SHP77 treated with DMSO at 0.1 percent for 48 hours (cell line): ENCODE measurements at places on chromosomes 4 and X.

DNA sequence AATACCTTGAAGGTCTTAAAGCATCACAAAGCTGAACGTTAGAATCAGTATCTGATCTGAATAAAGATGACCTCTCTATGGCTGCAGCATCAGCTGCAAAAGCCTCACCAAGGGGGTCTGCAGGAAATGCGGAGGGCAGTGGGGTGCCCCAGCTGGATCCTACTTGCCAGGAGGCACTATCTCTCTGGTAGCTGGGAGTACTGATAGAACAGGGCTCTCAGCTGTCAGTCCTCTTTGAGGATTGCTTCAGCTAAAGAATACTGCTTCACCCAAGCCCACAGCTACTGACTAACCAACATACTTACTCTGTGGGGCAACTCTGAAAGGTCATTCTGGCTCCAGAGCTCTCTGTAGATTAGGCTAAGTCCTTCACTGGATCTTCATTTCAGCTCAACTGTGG is 112.5 kb upstream of the ZFP42 start:
- DNase-seq = no peak

GRCh38 chr4:119082661-119083060 is 53.0 kb upstream of the MYOZ2 start:
- no peak for DNase-seq

DNA sequence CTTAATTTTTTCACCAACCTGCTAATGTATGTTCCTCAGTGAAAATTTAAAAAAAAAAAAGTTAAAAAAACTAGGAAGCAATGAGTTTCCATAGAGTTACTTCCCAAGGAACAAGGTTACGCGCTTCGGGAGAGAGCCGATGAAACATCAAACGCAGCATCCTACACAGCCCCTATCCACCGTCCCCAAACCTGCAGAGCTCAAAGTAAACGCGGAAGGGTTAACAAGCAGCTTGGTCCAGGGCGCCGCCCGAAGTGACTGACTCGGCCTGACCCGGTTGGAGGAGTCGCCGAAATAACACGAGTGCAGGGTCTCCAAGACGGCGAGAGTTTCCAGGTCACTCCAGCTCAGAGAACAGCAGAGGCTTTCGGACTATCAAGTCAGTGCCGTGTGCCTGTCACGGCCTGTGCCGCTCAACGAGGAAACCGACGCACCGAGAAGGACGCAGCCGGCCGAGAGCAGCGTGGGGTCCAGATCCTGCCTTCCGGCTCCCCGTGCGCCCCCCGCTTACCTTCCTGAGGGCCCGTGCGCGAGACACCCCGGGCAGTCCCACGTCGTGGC is 512 bp downstream of the NOP14 start:
- DNase-seq = no peak

DNA sequence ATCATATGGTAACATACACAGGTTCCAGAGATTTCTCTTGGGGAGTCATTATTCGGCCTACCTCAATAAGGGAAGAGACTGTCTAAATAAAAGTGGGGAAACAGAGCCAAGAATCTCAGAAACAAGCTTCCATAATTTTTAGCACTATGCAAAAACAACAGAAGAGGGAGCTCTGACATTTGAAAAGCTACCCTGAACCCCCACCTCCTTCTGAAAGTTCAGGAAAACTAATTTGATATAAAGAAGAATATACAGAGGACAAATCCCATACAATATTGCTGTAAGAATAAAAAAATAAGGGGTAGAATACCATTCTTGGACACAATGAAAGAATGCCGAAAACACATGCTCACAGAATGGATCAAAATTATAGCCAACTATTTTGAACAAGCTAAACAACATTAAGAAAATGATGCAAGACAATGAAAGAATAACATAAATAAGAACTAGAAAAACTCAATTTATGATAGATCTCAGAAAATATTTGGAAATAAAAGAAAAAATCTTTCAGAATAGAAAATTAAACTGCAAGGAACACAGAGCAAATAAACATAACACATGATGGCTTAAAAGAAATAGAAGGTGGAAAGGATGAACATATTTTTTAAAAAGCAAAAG is 14.4 kb upstream of the ZNF41 start:
- no peak for DNase-seq

DNA sequence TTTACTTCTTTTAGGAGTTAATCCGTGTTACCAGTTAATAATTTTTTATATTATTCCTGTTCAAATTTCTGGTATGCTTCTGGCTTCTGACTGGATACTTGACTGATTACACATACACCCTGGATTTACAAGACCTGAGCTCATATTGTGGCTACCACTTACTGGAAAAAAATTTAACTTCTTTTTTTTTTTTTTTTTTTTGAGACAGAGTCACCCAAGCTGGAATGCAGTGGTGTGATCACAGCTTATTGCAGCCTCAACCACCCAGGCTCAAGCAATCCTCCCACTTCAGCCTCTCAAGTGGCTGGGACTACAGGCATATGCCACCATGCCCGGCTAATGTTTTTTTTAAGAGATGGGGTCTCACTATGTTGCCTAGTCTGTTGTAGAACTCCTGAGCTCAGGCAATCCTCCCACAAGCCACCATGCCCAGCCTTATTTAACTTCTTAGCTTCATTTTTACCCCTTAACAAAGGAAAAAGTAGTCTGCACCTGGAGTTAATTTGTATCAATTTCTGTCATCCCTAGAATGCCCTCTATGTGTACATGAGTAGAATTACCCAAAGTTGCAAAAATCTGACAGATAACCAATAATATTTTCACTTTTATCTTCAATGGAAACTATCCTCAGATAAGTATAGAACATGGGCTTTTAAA is 50.3 kb downstream of the TMEM165 start:
- no peak for DNase-seq

DNA sequence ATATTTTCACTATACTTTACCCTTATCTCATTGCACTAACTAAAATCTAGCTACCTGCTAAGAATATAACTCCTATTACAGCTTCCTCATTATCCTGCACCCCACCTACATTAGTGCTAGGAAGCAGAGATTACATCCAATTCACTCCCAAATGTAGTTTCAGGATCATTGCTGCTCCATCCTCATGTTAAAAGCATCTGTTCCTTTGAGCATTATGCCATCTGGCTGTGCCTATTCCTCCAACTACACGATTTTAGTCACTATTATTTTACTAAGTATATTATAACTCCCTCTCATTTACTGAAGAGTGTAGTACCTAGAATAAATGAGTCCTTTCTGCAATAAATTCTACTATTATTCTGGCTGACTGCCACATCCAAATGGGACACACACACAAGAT is 1586.9 kb downstream of the TECRL start:
- DNase-seq = no peak

DNA sequence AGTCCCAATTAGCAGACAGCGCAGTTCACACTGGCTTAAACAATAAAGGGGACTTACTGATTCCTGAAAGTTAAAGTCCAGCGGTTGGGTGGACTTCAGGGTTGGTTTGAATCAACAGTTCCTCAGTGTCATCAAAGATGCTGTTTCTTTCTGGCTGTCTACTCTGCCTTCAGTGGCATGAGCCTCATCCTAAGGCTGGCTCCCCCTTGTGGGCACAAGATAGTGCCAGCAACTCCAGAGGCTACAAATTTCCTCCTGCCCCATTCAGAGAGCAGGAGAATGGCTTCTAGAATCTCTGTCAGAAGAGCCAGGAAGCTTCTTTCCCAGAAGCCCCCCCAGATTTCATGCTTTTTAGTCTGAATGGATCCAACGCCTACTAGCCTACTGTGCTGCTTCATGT is 82.4 kb upstream of the MTM1 start:
- DNase-seq = no peak

GRCh38 chr4:31411565-31411964 is 691.4 kb downstream of the PCDH7 start:
- no peak for DNase-seq

DNA sequence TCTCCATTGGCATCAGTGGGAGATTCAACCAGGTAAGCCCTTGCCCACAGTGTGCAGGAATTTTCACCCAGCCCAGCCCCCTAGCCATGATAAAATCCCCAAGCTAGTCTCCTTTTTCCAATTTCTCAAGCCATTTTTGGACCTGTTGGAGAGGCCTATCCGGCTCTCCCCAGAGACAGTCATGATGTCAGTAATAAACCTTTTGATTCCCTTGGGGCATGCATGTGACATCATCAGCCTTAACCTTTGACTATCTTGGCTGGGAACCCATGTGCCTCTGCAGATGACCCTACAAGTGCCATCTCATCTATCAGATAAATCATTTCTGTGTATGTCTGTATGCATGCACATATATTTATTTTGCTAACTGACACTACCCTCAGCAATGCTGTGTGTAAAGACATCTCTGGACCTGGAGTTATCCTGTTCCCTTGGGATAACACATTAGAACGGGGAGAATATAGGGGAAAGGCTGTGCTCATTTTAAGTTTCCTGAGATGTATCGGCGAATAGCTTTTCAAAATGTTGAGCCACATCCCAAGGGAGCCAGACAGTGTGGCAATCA is 51.0 kb downstream of the CYTL1 start:
- no peak for DNase-seq

GRCh38 chr4:27189683-27190082 is 329.0 kb downstream of the STIM2 start:
- DNase-seq = no peak

DNA sequence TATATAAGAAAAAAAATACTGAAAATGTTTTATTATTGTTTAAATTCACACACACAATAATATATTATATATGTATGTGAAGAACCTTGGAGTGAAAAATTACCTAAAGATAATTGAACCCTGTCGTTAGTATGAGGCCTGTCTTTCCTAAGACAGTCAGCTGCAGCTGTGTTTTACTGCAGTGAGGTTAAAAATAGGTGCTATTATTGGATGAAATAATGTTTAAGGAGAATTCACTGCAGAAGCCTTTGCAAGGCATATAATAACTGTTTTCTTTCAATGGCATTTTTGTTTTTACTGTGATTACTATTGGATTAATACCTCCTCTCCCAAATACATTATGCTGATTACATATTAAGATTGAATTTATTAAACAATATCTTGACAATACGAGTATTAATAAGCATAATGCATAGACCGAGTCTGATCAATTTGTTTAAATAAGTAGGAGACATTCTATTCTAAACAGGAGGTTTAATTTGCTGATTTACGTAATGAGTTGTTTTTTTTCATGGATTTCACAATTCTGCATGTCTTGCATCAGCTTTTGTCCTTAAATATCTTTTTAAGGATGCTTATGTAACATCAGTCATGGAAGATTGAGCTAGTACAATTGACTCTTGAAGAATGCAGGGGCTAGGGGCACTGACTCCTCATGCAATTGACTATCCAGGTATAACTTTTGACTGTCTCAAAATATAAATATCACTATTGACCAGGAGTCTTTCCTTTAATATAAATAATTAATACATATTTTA is 1181.1 kb upstream of the PCDH7 start:
- no peak for DNase-seq
